ENCODE measurements at places on chromosomes 6 and 20.

- no peak for DNase-seq
These were observed 121.7 kb downstream of the BCAS1 start for GRCh38 chr20:53948383-53949318.

GRCh38 chr6:129679275-129679674 lies 30.7 kb downstream of the ARHGAP18 start:
- no peak for DNase-seq

- DNase-seq, result no peak
These were observed 304.3 kb upstream of the SUPT3H start for GRCh38 chr6:45681860-45682511.

DNA sequence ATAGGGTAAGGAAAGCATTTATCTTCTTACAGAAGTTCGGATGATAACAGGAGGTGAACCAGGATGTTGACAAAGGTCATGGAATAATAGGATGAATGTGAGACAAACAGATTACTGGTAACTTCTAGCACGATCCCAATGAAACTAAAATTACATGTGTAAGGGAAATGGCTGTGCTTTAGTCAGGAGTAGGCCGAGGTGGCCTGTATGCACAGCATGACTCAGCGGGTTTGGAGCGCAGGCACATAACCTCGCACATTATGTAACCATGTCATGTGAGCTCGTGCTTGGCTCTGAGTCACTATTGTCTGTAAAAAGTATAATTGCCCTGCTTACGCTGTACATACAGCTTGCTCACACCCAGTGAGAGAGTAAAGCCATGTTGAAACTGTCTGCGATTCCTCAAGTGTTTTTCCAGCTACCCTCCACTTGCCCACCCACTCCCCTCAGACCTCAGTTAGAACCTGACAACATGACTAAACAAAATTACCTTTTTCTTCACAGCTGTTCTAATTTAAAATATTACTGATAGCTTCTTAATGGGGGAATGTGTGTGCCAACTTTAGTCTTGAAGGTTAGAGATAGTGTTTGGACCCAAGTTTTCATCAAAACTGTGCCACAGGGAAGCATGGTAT lies 8.2 kb downstream of the CYB5R4 start:
- DNase-seq, result no peak

DNA sequence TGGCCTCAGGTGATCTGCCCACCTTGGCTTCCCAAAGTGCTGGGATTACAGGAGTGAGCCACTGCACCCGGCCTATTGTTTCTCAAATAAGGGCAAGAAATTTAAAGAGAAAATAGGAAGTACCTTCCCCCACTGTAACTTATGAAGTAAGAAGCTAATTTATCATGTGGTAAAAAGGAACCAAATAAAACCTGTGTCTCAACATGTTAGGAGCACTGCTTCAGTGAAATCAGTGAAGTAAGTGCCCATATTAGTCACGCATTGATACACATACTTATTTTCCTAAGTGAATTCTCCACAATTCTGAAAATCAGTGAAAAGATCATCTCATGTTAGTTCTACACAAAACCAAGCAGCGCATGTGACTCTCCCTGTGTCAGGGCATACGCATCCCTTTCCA lies 14.2 kb upstream of the LPA start:
- no peak for DNase-seq

GRCh38 chr20:625360-625932 lies 15.3 kb upstream of the TCF15 start:
- no peak for DNase-seq

DNA sequence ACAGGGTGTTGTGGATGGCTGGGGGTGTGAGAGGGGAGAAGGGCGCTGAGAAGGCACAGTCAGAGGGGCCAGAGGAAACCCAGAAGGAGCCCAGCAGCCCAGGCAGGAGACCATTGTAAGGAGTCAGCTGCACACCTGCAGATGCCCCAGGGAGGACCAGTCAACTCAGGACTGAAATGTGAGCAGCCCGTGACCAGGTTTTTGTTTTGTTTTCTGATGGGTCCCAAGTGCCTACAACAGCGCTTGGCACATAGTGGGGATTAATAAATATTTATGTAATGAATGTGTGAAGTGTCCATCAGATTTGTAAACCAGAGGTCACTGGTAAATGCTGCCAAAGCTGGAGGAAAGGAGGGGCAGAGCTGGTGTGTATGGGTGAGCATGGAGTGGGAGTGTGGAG lies 30.2 kb downstream of the TRAM2 start:
- DNase-seq, result no peak

DNA sequence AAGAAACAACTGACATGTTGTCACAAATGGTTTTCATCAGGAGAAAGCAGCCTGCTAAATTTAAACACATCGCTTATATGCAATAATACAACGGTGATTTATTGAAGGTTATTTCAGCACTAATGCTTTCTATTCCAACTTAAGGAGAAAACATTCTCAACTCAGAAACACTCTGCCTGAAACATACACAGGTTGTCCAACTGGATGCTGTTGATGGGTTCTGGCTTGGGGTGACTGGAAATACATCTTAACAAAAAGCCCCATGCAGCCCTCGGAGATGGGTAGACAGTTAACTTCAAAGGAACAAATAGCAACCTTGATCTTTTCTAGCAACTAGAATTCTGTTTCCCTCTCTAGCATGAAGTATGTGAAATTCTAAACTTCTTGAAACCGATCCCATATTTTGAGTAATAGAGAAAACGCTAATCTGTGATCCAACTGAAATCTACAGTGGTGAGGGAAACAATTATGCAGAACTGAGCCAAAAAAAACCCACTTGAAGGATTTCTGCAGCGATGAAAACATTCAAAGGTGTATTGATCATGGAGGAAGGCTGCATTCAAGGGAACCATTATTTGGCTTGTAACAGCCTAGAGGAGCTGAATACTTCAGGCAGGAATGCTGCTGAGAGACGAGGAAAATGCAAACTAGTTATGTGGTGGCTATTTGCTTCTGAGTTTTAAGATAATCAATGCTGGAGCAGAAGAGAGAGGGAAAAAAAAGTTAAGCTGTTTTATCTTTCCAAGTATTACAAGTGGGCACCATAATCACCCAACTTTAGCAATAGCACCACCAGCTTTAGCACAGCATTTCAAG lies 6.9 kb downstream of the ZMYND8 start:
- DNase-seq, result no peak

DNA sequence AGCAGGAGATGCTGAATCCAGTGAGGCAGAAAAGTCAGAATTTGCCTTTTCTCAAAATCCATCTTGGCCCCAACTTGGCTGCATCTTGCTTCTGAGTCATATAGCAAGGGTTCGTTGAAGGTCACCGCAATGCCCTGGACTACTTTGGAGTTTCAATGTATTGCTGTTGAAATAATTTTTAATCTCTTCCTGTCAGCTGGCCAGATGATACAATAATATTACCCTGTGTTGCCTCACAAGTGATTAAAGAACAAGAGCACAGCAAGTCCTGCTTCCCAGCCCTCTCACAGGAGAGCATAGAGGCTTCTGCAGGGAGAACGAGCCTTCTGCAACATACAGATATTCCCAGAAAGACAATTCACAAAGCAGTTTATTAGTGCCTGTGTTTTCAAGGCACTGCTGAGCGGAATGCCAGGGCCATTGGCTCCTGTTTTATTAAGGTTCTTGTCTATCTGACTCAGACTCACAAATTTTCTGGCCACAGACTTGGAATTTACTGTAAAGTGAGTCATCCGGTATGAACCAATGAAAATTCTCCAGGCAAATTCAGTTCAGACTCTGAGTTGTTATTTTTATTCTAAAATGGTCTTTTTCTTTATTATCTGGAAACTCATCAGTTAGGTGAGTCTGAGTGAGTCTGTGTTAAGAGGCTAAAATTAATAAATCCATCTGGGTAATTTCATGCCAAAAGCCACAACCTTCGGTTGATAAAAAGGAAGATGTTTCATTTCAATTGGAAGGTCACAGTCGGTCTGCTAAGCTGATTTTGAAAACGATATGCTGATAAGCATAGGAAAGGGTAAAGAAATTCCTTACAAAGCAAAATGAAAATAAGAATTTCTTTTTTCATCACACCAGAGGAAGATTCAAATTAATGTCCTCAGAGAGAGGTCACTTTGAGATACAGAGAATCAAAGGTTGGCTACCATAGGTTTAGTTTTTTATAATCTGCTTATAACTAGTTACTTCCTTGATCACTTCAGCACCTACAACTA lies 289.4 kb upstream of the STXBP5 start:
- no peak for DNase-seq

- DNase-seq, result no peak
These were observed 625.3 kb downstream of the EYS start for GRCh38 chr6:65081756-65082155.

DNA sequence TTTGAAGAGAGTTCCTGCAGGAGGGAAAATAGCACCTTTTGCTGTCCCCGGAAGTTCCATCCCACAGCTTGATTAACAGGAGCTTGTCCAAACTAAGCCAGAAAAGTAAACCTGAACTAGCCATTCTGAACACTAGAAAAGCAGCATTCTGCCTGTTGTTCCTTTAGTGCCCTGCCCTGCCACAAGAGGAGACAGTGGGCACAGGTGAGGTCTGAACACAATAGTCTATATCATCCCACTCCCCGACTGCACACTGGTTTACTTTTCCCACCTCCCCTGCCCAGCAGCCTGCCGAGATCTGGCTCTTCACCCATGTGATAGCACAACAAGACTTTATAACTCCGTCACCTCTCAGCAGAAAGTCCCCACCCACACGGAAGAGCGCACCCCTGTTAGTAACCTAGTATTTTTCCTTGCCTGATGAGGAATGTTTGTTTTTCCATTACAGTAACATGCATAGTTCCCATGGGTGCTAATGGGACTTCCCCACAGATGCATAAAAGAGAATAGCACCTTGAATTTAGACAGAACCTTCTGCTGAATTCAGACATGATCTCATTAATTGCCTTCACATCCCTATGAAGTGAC lies 59.7 kb downstream of the TFAP2A start:
- no peak for DNase-seq

DNA sequence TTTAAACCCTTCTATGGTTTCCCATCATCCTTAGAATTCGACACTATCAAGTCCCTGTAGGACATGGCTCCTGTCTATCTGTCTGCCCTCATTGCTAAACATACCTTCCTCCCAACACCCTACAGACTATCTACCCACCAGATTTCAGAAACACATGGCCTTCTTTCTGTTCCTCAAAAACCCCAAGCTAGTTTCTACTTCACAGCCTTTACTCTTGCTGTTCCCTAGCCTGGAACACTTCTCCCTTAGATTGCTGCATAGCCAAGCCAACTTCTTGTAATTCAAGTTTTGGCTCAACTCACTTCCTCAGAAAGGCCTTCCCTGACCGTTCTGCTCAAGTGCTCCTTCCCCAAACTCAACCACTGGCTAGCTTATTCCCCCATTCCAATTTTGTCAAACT lies 156.2 kb downstream of the BTBD9 start:
- no peak for DNase-seq

DNA sequence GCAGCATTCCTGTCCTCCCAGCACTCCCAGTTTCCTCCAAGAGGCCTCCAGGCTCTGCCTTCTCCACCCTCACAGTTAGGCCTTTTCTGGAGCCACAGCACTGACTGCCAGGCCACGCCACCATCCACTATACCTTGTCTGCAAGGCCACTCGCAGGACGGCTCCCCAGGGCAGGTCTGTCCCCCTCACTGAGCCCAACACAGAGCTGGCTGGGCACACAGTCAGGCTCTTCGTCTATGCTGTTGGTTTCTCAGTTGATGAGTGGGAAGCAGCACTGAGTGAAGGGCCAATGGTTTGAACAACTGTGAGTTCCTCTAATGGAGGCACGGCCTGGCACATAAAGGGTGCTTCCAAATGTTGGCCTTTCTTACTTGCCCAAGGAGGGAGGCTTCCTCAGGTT lies 95.2 kb downstream of the GRM4 start:
- DNase-seq, result no peak

- DNase-seq, result no peak
These were observed 299.7 kb downstream of the BTBD3 start for GRCh38 chr20:12217382-12217781.

DNA sequence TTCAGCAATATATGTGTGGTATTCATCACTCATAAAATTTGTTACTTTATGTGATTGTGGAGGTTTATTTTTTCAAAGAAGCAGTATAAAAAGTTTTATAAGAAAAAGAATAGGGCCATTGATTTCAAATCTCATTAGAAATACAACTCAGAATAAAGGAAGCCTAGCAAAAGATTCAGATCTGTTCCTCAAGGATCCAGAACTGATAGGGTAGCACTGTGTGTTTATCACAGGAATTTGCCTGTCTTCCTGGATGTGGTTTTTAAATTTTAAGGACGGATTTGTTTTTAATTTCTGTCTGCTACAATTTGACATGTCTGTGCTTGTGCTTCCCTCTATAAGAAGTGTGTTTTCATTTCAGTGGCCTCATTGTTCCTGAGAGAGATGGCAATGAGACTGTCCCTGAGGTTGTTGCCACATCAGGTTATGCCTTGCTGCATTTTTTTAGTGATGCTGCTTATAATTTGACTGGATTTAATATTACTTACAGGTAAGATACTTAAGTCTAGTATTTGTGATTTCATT lies 74.6 kb downstream of the ATRN start:
- no peak for DNase-seq

DNA sequence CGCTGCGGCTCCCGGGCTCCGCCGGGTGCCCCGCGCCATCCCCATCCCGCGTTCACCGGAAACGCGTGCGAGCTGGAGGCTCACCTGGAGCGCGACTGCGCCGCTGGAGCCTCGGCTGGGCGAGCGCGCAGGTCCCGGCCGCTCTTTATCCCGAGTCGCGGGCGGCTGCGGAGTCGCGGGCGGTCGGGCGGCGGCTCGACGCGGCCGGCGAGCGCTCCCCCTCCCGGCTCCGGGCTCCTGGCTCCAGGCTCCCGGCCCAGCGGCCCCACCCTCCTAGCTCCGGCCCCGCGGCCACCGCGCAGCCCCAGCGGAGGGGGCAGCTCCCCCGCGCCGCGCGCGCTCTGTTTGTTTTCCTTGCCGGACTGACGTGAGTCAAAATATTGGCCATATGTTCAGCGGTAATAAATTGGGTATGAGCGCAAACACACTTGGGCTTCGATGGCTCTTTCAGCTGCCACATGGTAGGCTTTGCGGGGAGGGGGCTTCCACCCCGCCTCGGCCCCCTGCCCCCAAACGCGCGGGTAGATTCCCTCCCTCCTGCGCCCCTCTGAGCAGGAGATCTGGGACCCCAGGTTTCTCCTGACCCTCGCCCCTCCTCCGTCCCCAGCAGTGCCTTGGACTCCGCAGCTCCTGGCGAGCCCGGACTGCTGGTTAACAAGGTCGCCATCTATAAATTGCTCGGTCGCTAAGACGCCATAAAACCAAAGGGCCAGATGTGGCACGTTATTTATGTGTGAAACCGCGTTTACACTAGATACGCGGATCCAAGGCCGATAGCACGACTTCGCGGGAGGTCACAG lies 8.8 kb upstream of the NKX2-2 start:
- DNase-seq, result no peak

DNA sequence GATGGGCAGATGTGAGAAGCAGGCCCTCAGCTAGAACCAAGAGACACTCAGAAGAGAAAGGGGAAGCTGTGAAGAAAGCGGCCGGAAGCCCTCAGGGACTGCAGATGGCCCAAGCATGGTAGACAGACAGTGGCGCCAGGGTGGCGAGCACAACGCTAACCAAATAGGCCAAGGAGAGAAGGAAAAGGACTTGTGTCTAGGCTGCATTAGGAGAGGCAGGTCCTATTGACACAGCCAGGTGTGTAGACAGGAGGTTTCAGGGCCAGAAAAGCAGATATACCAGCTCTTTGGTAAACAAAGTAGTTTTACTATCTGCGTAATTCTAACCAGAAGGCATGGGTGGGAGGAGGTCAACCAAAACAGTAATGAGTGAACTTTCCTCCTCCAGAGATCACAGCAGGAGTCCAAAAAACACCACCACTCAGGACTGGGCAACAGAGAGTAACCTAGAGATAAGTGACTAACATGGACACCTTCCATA lies 15.8 kb upstream of the MAP7 start:
- no peak for DNase-seq
